ENCODE measurements at places on chromosomes 2 and 18.

DNA sequence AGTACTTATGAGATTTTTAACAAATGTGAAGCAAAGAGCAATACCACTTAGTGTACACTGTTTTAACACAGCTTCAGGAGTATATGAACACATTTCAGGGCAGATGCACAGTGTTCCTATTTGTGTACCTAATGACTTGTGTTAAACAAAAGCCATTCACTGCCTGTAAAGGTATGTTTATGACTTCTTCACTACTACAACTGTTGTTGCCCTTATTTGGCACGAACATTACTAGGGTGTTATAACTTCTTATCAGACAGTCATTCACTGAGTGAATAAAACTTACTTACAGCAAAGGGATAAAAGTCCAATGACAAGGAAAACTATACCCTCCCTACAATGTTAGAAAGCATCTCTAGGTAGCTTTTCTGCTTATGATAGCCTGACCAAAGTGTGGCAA lies 85.4 kb upstream of the CAVIN2 start:
- H3K4me1 ChIP-seq: peaks cover 6% of the 10 kb centered on the region
- no peak overlapping the region for H3K4me3 ChIP-seq
- H3K27ac ChIP-seq: no peak overlapping the region
- peaks cover 7% of the 10 kb centered on the region for H3K27me3 ChIP-seq
- no peaks in the 10 kb centered on the region for H3K36me3 ChIP-seq

GRCh38 chr2:88959480-88960204 lies 268.2 kb downstream of the RPIA start:
- peaks cover 5% of the 10 kb centered on the region for H3K27me3 ChIP-seq
- no peak overlapping the region for H3K27ac ChIP-seq
- H3K36me3 ChIP-seq: no peaks in the 10 kb centered on the region
- no peak overlapping the region for H3K4me3 ChIP-seq
- no peak for DNase-seq

DNA sequence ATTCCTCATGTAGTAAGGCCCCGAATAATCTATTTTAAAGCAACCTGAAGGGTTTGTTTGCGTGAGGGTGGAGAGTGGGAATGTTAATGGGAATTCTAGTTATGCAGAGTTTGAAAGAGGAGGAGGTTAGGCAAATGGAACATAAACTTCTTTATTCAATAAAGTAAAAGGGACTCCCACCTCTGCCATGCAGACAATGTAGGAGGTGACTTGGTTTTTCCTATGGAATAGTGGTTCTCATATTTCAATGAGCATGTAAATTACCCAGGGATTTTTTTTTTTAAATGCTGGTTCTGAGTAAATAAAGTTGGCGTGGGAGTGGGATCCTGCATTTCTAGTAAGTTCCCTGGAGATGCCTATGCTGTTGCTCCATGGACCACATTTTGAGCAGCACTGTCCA lies 367.9 kb downstream of the THSD7B start:
- no peak overlapping the region for H3K27ac ChIP-seq
- H3K4me3 ChIP-seq: no peak overlapping the region
- no peaks in the 10 kb centered on the region for H3K4me1 ChIP-seq
- no peaks in the 10 kb centered on the region for H3K27me3 ChIP-seq
- no peaks in the 10 kb centered on the region for H3K36me3 ChIP-seq

GRCh38 chr2:235230821-235231601 lies 262.8 kb upstream of the AGAP1 start:
- H3K4me3 ChIP-seq: no peak overlapping the region
- no peak overlapping the region for H3K27ac ChIP-seq
- H3K4me1 ChIP-seq: peaks cover 4% of the 10 kb centered on the region

DNA sequence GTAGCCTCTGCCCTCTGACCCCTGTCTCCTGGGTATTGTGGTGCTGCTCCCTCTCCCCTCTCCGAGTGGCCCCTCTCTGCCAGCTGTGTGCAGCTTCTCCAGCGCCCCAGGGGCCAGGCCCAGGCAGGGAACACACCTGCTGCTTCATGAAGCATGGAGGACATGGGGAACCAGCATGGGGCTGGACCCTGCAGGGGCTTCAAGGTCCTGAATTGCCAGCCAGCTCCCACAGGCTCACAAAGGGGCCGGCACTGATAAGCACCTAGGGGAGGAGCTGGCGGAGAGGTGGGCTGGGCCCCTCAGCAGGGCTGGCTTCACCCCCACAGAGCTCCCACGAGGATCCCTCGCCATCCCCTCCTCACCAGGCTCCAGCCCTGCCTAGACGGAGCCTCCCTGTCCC lies 77.4 kb upstream of the GPC1 start:
- no peak for DNase-seq
- no peak overlapping the region for H3K27ac ChIP-seq
- no peak overlapping the region for H3K4me3 ChIP-seq
- no peaks in the 10 kb centered on the region for H3K36me3 ChIP-seq
- no peaks in the 10 kb centered on the region for H3K4me1 ChIP-seq

- no peaks in the 10 kb centered on the region for H3K4me1 ChIP-seq
Observed at GRCh38 chr18:66838340-66838987, 234.6 kb upstream of the CDH19 start.

DNA sequence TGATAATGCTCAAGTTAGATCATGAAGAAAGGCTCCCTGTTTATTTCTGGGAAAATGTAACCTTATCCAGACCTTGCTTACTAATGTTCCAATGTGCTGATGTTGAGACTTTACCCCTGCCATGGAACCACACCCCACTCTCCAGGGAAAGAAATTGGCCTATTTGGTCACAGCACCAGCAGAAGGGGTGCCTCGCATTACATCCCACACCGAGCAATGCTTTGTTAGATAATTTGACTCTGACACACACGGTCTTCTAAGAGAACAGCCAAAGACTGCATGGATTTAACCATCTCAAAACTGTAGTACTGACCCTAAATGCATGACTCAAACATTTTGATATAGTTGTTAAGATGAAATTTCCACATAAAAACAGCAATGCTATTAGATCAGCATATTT lies 152.1 kb upstream of the CCDC150 start:
- no peak overlapping the region for H3K4me3 ChIP-seq
- no peak for DNase-seq
- no peak overlapping the region for H3K27ac ChIP-seq
- H3K27me3 ChIP-seq: peaks cover 32% of the 10 kb centered on the region
- H3K4me1 ChIP-seq: no peaks in the 10 kb centered on the region
- H3K36me3 ChIP-seq: no peaks in the 10 kb centered on the region

DNA sequence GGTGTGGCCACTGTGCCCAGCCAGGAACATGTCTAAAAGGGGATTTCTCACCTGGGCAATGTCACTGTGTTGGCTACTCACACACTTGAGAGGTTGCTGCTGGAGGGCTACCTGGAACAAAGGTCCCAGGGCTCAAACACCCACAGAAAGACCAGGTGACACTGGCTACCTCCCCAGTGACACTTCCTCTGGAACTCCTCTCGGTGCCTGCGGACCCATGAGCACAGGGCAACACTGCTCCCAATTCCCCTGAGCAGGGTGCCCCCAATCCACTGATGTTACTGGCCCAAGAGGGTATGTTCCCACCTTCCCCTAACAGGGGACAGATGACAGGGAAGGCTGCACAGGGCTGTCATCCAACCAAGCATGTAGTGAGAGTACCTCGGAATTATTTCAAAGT lies 5.8 kb downstream of the NPPC start:
- H3K4me1 ChIP-seq: no peaks in the 10 kb centered on the region
- no peak overlapping the region for H3K27ac ChIP-seq

GRCh38 chr2:60317844-60318243 lies 235.6 kb downstream of the BCL11A start:
- no peaks in the 10 kb centered on the region for H3K36me3 ChIP-seq
- H3K4me1 ChIP-seq: peaks cover 20% of the 10 kb centered on the region
- H3K4me3 ChIP-seq: no peak overlapping the region
- H3K27ac ChIP-seq: no peak overlapping the region

DNA sequence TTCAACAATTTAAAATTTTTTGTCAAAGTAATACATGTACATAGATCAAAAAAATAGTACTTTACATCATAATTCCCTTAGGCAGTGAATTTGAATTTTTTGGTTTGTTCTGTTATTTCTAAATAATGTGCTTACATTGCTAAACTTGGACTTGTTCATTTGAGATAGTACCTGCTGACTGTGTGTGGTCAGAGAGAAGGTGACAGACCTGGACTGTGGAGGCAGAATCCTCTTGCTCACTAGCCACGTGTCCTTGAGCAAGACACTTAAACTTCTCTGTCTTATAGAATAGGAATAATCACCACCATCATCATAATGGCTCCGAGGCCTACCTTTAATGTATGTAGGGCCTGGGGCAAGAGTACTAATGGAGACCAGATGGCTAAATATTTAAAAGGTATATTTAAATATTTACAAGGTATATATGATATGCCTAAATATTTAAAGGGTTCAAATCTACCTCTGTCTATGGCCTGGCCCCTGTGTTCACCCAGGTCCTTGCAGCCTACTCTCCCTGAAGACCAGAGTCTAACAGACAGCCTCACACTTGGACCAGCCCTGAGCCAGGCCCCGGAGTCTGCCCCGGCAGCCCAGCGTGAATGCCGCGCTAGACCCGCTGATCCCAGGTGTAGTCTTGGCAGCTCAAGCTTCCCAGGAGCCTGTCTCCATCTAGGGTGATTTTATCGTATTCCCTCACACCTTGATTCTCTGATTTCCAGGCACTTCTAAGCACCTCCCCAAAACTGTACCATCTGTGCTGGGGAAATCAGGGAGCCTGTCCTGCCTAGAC lies 33.5 kb downstream of the ZNF532 start:
- no peak overlapping the region for H3K27ac ChIP-seq
- DNase-seq: no peak
- H3K4me3 ChIP-seq: no peak overlapping the region
- H3K27me3 ChIP-seq: peaks cover 11% of the 10 kb centered on the region

Data from activated T-helper 1 cell treated with anti-CD3 and anti-CD28 coated beads, Interleukin-12 subunit alpha, Interleukin-12 subunit beta, Interleukin-2, Interleukin-4 antibody, amounts not matched to agents 30 ng/mL and 10 ng/mL and 1 ng/mL, durations not matched to agents 14 hours and 24 hours and 36 hours (primary cell).